ENCODE measurements at places on chromosomes 2 and 18.

- DNase-seq: no peak
These were observed 28.2 kb downstream of the THNSL2 start for GRCh38 chr2:88198308-88198707.

GRCh38 chr18:32958746-32959145 lies 185.9 kb upstream of the KLHL14 start:
- no peak for DNase-seq

- DNase-seq: no peak
These were observed 167.3 kb upstream of the GLI2 start for GRCh38 chr2:120568089-120568974.

DNA sequence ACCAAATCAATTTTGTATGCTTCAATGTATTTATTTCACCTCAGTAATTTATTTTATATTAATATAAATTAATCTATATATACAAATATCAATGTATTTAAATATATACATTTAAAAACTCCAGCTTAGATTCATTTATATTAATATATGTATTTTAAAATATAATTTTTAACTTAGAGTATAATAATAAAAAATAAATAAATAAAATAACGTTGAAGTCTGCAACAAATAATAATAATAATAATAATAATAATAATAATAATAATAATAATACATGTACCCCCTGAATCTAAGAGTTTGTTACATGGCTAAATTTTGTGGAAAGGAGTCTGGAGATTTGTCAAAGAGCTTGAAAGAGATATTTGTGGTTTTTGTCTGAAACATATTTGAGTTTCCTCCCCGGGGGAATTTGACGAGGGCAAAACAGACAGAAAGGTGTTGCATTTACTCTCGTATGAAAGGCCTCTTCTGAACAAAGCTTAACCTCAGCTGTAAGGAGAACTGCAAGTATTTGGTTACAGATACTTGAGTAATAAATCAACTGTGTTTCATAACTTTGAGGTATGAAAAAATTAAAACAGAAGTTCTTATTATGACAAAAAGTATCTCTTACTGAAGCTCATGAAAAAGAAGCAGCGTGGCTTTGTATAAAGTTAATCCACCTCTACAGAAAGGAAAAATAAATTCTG lies 93.4 kb downstream of the CDH19 start:
- DNase-seq: no peak

DNA sequence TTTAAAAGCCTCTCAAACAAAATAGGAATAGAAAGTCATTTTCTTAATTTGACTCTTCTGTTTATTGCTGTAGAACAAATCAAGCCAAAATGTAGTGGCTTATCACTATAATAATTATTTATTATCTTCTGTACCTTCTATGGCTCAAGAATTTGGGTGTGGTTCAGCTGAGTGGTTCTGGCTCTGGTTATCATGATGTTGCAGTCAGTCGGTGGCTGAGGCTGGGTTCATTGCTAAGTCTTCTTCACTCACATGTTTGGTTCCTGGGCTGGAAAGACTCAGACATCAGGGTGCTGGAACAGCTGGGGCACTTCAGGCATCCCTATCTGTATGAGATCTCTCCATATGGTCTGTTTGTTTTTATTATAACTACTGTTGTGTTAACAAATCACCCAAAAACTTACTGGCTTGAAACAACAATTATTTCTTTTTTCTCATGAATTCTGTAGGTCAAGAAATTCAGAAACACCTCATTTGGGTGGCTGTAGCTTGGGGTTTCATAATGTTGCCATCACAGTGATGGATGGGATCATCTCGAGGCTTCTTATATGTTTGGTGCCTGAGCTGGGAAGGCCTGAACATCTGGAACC lies 242.6 kb upstream of the FBXO11 start:
- no peak for DNase-seq

DNA sequence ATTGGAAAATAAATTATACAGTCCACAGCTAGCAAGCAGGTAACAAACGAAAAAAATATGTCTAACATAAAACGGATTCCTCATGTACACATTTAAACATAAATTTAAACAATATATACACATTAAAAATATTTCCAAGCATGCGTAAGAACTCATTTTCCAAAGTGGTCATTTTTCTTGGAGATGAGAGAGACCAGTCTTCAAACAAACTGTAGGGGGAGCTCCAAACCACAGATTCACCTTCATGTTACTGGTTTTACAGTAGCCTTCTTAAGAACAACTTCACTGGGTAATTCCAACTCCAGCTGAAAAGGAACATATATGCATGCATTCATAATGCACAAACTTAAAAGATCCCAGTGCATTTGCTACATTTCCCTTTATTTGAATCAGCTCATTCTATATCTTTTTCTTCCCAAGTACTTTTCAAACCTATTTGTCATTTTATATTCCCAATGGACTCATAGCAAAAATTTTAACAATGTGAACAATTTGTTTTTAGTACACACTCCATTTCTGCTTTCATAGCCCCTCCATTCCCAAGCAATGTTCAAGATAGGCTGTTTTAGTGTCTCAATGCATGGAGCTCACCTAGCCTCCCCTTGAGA lies 4.7 kb upstream of the STAMBP start:
- no peak for DNase-seq

DNA sequence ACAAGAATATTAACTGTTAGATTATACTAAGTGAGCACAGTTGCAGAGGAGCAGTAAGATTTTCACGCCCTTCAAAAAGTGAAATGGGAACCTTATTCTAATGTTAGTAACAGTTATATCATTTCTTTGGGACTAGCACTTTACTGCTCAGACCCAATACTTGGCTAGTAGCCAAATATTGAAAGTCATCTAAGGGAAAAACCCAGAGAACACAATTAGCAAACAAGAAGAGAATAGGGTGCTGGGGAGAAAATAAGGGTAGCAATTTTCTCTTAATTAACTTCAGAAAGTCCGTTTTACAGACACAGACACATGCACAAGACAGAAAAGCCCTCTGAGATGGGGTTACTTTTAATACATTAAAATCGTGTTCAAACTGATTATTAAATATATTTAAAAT lies 71.8 kb downstream of the ID2 start:
- DNase-seq: no peak

DNA sequence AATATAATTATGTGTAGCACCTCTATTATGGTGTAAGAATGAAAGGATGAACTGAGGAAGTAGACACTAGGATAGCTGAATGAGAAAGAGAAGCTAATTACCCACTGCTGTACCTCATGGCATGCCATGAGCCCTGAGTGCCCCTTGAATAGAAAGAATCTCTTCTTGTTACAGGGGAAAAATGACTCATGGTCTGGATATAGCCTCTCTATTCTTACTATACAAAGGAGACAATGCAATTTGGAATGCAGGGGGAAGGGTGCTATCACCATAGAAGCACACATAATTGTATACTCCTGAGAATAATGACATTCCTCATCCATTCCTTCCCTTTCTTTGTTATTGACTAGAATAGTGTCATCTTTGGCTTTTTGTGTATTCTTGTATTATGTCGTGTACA lies 385.2 kb downstream of the CDH7 start:
- DNase-seq: no peak

- no peak for DNase-seq
These were observed 68.4 kb downstream of the NXPH2 start for GRCh38 chr2:138711812-138712211.

GRCh38 chr2:689237-689636 lies 12.0 kb upstream of the TMEM18 start:
- no peak for DNase-seq

- no peak for DNase-seq
These were observed 71.2 kb upstream of the ALKAL2 start for GRCh38 chr2:359047-359446.

GRCh38 chr2:231197706-231198290 lies 633 bp upstream of the ARMC9 start:
- DNase-seq: no peak

GRCh38 chr18:3493501-3494244 lies 43.7 kb downstream of the TGIF1 start:
- DNase-seq: no peak

DNA sequence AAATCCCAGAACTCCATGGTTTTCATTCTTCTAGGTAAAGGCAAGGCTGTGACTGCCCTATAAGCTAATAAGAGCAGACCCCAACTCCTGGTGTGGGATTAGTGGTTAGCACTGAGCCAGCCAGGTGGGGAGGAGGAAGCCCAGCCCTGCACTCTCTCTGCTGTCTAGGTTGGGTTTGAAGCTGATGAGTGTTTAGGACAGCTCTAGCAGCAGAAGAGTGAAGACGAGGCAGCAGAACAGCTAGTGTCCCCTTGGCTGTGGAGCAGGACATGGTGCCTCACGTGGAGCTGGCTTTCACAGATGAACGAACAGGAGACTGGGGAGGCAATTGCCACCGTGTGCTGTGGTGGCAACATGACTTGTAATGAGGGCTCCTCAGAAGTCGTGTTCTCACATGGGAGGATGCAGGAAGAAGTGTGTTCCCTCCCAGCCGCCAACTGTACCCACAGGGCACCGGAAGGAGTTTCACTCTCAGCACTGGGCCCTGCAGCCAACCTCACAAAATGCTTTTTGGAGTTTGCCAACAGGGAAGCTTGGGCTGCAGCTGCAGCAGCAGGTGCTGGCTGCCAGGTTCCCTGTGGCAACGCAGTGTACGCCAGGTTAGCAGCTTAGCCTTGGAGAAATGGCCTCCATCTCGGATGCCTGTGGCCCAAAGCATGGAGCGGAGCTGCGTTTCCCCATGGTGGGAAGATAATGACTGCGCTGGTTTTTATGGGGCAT lies 328.2 kb downstream of the SETBP1 start:
- DNase-seq: no peak

GRCh38 chr2:7683196-7683595 lies 766.0 kb downstream of the RNF144A start:
- no peak for DNase-seq

GRCh38 chr2:195489101-195489500 lies 167.9 kb upstream of the SLC39A10 start:
- DNase-seq: no peak

GRCh38 chr18:22285361-22286140 lies 116.2 kb downstream of the GATA6 start:
- DNase-seq: no peak

DNA sequence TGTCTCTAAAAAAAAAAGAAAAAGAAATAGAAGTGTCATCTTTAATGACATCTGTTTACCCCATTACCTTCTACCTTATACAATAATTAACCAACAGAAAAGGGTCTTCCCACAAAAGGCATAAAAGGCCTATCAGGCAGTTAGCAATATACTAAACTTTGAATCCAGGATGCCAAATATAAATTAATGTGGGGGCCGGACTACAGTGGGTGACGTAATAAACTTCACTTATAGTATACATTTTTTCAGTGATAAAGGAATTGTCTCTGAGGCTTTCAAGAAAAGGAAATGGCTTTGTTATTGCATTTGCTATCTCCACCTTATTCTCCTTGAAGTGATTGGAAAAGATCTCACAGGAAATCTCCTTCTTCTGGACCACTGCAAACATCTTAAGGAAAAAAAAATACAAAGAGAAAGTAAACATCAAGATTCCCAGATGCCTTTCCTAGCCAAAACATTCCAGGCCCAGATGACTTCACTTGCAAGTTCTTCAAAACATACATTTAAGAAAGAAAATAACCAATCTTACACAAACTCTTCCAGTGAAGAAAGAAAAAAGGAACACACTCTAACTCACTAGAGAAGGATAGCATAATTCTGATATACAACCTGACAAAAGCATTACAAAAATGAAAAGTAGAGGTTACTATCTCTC lies 126.2 kb upstream of the CAB39 start:
- DNase-seq: no peak

DNA sequence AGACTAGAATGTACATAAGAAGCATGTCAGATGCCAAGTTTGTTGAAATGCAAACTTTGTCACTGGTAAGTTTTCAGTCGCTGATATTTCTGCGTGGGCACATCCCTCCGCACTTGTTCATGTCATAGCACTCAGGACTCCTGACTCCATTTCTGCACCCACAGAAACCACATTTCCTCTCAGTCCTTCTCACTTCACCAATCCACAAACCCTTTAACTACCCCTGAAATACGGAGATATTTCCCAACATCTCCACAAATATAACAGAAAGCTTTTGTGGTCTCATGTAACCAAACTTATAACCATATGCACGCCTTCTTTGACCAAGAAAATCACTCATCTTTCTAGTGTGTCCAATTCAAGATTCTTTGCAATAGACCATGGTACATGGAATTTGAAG lies 276.9 kb upstream of the ERBB4 start:
- DNase-seq: no peak

- no peak for DNase-seq
These were observed 64.4 kb upstream of the SPAG16 start for GRCh38 chr2:213219816-213220215.

GRCh38 chr18:53952700-53953099 lies 271.8 kb downstream of the MBD2 start:
- DNase-seq: no peak

GRCh38 chr18:3652380-3653262 lies 202.6 kb downstream of the TGIF1 start:
- DNase-seq: no peak

DNA sequence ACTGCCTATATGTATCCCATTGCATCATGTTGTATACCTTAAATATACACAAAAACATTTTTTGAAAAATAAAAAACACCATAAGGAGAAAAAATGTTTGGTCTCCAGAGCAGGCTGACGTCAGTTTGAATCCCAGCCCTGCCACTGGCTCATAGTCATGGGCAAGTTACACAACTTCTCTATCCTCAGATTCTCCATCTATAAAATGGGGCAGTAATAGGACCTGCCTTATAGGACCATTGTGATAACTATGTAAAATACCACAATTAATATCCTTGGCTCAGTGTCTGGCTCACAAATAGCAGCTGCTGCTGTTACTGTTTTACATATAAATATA lies 135.6 kb downstream of the SMAD7 start:
- DNase-seq: no peak

DNA sequence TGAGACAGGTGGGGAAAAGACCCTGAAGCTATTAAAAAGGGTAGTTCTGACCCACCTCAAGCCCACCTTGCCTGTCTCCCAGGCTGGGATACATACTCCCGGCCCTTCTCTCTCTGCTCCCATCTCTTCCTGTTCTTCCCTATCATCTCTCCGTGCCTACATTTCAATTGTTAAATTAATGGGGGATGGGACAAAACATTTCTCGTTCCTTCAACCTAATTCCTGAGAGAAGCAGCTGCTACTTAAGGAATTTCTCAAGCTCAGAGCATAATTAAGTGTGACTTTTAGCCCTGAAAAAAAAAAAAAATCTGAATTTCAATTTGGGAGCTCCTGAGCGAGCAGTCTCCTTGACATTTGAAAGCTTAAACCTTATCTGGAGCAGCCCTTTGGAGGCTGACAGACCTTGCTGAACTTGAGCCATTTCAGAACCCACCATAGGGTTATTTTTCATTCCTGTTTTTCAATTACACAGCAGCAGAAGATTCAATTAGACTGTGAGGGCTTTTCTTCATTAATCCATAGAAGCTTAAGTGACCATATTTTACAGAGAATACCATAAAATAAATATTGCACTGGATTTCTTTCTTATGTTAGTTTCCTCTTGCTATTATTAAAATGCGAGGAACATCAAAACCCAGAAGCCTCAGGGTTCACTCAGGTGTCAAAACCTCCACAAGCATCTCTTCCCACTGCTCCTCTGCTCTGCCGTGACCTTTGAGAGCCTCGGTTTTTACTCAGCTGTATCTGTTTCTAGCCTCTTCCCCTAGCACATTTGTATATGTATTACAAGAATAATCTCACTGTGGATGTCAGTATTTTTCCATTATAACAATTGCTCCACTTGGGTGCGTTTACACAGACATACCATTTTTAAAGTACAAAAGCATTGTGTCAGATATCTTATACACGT lies 125.7 kb downstream of the B3GNT2 start:
- no peak for DNase-seq

All from D341Med (cell line).